A549 (cell line): ENCODE measurements at places on chromosomes 3 and 15.

GRCh38 chr3:146650691-146651442, 45.7 kb upstream of the PLSCR5 start:
- no peak for DNase-seq

GRCh38 chr3:197795200-197795599, 4.1 kb downstream of the LRCH3 start:
- DNase-seq: peak; percentile 50

- DNase-seq: no peak
These were observed 8.5 kb downstream of the TBC1D2B start for GRCh38 chr15:78069052-78069414.

GRCh38 chr3:66518644-66519043, 17.8 kb upstream of the LRIG1 start:
- no peak for DNase-seq

DNA sequence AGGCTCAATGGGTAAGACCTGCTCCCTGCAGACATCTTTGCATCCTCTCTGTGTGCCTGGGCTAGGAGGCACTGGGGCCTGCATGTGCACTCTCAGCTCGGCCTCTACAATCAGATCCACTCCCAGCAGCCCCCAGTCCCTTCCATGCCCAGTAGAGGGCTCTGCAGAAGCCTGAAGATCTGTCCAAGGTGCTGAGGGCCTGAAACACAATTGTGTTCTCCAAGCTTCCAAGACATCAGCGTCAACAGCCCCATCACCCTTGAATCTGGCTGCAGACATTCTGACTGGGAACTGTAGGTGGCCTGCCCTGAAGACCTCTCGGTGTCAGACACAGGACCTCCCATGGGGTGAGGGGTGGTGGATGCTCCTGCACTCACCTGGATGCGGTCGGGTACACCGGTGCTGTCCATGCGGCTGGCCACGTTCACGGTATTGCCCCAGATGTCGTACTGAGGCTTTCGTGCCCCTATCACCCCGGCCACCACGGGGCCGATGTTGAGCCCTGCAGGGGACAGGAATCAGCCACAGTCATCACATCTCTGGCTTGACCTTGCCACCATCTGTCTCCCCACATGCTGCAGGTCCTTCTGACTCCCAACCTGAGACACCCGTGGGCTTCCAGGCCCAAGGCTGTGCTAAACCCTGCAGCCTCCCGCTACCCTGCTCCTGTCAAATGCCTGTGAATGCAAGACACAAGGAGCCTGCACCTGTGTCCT, 84.7 kb downstream of the SEC22A start:
- DNase-seq: peak; percentile 81
